Effector memory CD8-positive, alpha-beta T cell (primary cell): ENCODE measurements at places on chromosomes 3 and 15.

GRCh38 chr3:140388202-140388922 is 289.5 kb upstream of the TRIM42 start:
- no peak for DNase-seq

- DNase-seq = no peak
Observed at GRCh38 chr15:90665288-90666134, 51.6 kb upstream of the BLM start.

DNA sequence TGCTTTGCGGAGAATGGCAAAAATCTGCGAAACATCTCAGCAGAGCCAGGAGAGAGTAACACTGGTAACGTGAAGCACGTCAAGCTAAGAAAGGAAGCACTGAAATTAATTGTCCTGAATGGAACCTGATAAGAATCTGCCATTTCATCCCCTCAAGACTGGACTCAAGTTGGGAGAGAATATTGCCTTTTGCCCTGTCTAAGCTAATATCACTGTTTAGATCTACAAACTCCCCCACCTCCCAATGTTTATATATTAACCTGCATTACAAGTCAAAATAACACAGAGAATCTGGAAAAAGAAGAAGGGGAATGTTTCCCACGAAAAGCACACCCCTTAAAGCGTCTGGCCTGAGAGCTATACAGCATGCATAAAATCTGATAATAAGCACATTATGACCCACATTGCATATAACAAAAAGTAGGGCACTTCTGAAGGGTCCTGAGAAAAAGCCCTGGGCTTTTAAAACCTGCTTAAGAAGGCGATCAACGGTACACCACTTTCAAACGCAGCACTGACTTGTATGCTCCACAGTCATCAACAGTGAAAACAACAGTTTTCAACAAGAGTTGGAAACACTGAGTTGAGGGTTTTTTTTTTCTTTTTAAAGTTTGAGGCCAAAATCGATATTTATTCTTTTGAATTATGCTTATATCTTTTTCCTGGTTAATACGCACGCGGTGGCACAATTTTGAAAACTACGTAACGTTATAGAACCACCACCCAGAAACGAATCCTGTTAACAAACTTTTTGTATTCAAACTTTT is 1.4 kb upstream of the KAT2B start:
- DNase-seq = no peak

DNA sequence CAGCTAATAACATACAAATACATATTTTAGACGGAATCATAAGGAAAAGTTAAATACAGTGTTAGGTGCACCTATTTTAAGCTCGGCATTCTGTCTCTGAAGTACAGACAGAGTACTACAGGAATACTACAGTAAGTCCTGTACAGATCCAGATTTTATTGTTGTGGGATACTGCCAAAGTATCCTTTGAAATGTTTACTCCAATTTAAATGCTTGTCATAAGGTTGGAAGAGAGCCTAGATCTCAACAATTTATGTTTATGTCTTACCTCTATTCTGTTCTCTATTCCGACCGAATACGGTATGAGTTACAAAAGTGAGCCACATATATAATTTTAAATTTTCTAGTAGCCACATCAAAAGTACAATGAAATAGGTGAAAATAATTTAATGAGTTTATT is 25.3 kb downstream of the PLD1 start:
- no peak for DNase-seq

DNA sequence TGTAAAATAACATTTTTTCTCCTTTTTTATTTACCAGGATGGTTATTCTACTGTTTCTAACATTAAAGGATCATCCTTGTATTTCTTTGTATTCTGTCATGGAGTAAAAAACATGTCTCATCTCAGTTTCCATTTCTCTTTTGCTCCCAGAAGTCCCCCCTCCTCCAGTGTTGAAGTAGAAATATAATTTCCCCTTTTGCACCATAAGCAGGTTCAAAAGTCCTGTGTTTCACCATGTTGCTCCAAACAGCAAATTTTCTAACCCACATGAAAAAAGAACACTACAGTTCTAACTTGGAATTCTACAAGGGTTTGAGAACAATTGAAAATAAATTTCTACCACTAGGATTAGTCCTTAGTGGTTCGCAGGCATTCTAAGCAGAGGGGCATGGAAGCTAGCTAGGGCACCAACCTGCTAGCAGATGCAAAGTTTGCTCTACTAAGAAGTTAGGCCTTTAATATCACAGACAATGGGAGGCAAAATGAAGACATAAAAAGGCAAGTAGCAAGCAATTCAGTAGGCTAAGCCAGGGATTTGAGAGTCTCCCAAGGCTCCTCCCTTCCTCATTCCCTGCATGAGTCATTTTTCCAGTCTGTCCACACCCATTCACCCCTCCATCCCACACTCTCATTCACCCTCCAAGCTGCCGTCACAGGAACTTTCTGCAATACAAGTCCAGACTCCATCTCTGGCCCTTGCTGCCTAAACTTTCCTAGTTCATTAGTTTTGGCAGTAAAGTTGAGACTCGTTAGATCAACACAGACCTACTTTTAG is 2.3 kb upstream of the MBNL1 start:
- no peak for DNase-seq

GRCh38 chr3:675846-676245 is 417.0 kb upstream of the CNTN6 start:
- no peak for DNase-seq

- no peak for DNase-seq
Observed at GRCh38 chr3:64046592-64046991, 23.3 kb upstream of the PSMD6 start.

GRCh38 chr15:52925130-52925529 is 135.0 kb upstream of the ONECUT1 start:
- DNase-seq = no peak

GRCh38 chr3:12966847-12967605 is 106.2 kb downstream of the IQSEC1 start:
- peak; percentile 14 for DNase-seq

GRCh38 chr3:127394031-127394430 is 106.2 kb upstream of the PRR20G start:
- no peak for DNase-seq

DNA sequence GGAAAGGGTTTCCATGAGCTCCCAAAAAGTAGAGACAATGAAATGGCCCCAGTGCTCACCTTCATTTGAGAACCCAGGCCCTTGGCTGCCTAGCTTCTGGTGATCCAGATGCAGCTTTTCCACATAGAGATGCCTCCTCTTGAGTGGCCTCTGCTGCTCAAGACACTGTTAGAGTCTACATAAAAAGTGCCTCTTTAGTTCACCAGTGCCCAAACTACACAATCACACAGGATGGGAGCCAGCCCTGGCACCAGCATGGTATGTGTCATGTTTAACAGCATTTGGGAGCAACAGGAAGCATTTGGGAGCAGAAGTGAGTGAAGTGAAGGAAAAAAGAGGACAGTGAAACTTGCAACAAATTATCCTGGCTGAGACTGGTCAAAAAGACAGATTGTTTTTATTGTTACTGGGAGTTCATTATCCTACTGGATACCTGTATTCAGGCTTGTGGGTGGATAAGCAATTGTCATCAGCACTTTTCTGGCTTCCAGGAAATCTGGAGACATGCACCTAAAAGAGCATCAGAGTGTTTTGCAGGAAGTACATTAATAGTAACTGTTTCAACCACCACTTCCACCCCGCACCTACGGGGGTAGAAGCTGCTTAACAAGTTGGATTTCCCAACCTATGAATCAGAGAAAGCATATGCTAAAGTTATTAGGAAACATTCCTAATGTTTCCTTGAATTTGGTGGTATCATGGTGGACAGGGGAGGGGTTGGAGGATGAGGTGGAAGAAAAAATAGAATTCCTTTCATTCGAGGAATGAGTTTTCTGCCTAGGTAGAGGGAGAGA is 416.2 kb downstream of the IGSF11 start:
- DNase-seq = no peak

DNA sequence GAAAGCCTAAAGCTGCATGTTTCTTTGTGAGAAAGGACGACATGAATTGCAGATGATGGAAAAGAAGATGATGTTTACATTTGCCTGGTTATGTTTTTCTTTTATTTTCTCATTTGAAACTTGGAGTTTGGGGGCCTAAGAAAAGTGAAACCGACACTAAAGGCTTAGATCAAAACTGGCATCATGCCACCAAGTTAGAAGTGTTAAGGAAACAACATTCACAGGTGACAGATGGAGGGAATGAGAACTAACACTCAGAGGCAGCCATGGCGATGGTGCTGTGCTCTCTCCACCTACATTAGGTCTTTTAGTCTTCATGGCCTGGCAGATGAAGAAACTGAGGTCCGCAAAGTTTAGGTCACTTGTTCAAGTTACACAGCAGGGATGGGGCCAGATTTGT is 923.6 kb downstream of the TUSC7 start:
- DNase-seq = no peak

DNA sequence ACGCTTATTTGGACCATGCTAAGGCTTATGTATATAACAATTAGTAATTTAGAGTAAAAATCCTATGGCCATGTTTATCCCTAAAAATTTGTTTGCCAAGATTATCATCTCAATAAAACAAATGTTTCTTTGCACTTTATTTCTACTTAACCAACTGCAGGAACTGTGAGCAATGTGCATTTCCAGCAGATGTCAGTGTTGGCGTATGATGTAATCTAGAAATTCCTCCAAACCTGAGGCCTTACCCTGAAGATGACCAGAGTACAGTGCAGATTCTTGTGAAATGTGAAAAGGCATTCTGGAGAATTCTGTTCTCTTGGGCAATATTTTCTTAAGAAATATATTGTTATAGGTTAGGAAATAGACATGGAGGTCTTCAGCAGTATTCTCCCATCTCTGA is 205.9 kb downstream of the MBNL1 start:
- no peak for DNase-seq

DNA sequence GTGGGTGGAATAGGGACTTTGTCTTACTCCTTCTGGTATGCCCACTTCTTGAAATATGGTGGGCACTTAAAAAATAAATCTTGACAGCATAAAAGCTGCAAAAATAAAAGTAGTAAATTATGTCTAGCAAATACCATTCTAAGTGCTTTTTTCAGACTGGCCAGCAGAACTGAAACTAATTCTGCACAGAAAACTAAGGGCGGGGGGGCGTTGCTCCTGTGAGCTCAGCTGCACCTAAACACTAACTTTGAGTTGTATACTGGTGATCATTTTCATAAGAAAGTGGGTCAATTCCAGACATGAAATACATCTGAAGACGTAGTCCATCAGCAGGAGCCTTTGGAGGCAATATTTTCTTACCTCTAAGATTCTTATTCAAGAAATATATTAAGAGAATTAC is 114.8 kb downstream of the WDR76 start:
- no peak for DNase-seq

DNA sequence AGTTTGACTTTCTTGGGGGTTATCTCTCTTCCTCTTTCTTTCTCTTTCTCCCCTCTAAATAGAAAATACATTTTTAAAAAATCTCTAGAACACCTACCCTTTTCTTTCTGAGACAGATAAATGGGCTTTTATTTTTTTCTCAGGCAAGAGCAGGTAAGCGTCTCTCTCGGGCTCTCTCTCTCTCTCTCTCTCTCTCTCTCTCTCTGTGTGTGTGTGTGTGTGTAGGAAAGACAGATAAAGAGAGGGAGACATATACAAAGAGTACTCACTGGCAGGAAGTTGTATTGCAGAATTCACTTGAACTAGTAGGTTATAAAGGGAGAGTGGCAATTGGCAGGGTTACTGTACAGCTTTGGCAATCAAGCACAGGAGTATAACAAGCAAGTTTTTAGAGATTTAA is 118.1 kb upstream of the LSAMP start:
- DNase-seq = no peak

DNA sequence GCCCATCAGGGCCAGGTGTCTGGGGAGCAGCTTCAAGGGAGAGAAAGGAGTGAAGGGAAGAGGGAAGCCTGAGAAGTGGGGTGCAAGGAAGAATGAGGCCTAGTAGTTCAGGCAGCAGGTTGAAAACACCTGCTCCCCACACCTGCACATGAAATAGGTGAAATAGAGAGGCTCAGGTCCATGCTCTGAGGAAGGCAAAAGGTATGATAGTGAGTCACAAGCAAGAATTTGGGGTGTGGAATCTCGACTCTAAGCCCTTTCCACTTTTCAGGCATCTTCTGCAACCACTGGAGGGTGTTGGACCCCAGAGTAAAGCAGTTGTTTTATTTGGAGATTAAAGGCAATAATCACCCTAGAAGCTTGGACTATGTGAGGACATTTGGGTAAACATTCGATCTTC is 157.5 kb downstream of the CTNNB1 start:
- no peak for DNase-seq

DNA sequence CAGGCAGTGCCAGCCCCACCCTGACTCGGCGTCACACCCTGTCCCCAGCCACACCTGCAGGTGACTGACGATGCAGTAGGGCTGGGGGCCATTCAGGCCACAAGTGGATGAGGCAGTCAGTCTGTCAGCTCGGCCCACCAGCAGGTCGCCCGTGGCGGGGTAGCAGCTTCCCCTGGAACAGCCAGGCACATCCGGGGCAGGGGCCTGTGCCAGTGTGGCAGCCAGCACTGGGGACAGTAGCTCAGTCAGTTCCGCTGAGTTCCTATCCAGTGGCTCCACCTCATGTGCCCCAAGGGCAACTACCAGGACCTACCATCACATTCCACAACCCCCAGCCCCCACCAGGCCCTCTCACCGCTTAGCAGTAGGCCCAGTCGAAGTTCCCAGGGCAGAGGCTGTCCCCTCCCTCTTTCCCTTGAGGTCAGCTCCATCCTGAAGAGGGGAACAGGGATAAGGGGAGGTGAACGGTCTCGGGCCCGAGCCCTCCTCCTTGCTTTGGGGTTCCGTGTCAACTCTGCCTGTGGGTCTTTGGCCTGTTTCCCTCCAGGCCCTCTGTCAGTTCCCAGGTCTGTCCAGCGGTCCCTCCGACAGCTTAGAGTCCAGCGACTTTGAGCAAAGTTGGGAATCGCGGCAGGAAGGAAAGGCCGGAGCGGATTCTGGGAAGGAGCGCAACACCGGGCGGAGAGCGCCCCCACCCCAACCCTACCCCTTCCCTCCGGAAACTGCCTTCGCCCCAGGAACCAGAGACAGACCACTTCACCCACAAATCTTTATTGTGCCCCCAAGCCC is at the start of gene LAMB2:
LAMB2 (minus strand) TSS at position 614 of the 789 bp plus-strand sequence; CDS start at position 431, 183 bp downstream.
- no peak for DNase-seq

DNA sequence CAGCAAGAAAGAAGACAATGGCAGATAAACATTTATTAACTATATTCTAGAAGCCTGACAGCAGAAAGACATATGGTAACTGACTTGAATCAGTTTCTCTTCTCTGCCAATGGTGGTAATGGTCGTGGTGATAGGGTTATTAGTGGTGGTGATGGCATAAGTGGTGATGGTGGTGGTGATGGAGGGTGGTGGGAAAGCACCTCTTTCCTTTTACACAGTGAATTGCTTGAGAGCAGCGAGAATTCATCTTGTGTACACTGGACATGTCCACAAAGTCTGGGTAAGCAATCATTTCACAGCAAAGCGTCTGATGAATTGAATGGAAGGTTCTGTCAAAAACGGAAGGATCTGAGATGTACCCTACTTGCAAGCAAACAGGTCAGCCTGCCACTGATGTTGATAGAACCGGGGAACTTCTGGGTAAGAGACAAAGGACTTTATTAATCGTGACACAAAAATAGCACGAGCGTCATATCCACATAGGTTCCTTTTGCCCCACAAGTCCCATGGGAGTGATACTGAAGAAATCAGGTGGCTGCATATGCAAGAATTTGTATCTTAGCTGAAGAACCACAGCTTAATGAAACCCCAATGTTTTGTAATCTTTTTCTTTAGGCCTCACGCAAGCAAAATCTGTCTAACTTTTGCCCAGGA is 23.5 kb upstream of the TBC1D5 start:
- no peak for DNase-seq

GRCh38 chr3:399647-400046 is 203.1 kb downstream of the CHL1 start:
- DNase-seq = no peak

GRCh38 chr15:98954411-98954810 is 53.2 kb downstream of the PGPEP1L start:
- DNase-seq = no peak
